Glomerular endothelial cell (primary cell): ENCODE measurements at places on chromosomes 2 and 18. TPM values are rescaled to one million over a fixed set of nuclear protein-coding genes. Genes with fewer than 3 reads are reported as not detected.

Gene FAP
- total RNA-seq, result 17.8 and 50.0 TPM in 2 replicates

Gene RAB6C
- total RNA-seq, result not detected in 2 replicates

Gene BARD1
- total RNA-seq, result 4.7 and 5.2 TPM in 2 replicates

Gene RRM2
- total RNA-seq, result 21.4 and 26.1 TPM in 2 replicates

Gene TMEM169
- total RNA-seq, result 0.29 and 1.8 TPM in 2 replicates
